NT2/D1 (cell line): ENCODE measurements at places on chromosomes 16 and 17.

DNA sequence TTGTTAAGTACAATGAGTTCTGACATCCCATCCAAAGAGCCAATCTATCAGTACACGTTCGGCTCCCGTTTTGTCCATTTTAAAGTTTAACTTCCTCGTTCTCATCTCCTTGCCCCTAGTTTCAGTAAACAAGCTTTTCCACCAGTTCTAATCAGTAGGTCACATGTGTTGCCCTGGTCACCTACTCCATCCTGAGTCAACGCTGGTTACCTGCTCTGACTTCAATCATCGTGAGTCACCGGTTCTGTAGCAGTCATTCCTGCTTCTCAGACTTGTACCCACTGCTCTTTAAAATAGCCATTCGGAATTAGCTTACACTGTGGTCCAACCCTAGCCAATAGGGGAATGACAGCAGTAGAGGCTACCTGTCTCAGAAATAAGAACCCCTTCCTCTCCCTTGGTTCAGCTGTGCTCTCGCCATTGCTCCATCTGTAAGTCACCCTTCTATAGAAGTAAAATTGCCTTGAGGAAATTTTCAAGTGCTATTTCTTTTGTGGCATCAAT lies 191.0 kb downstream of the CPPED1 start:
- no peak for DNase-seq

GRCh38 chr16:85420501-85421337 lies 192.4 kb upstream of the GSE1 start:
- DNase-seq = no peak

- no peak for DNase-seq
Measured at GRCh38 chr16:89633064-89633631, 19.7 kb downstream of the DPEP1 start.

DNA sequence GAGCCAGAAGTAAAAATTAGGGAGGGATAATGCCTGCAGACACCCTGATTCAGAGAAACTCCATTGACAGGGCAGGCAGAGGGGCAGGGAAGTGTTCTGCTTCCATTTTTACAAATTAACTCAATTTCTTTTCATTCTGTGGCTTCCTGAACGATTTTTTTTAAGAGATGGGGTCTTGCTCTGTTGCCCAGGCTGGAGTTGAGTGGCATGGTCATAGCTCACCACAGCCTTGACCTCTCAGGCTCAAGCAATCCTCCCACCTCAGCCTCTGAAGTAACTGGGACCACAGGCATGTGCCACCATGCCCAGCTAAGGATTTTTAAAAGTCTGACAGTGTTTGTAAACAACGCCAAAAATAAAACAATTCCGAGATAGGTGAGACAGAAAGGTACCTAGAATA lies 99.8 kb downstream of the SMG6 start:
- DNase-seq = no peak

GRCh38 chr17:80962356-80963329 lies 29.0 kb upstream of the CHMP6 start:
- DNase-seq = no peak

DNA sequence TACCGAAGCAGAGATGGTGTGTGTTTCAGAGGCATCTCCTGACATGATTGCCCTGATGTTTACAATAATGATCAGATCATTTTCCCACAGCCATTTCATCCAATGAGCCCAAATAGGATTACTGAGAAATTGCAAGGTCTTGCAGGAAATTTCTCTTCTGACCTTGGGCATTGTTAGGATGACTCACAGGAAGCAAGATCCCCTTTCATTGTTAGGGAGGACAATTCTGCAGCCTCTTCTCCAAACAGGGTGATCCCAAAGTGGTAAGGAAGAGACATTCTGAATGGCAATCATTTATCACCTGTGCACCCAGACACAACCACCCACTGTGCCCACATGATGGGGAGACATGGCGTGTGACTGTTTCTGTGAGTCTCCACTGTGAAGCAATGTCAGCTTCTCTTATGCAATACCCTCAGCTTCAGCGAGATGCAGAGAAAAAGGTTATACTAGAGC lies 306.7 kb upstream of the XYLT1 start:
- no peak for DNase-seq
